ENCODE measurements at places on chromosomes 5 and 9.

- no peak for DNase-seq
Observed at GRCh38 chr5:71843111-71843510, 124.0 kb downstream of the CARTPT start.

GRCh38 chr5:108760512-108760911 is 12.8 kb downstream of the FER start:
- no peak for DNase-seq

- no peak for DNase-seq
Observed at GRCh38 chr5:168801567-168801966, 222.4 kb upstream of the PANK3 start.

DNA sequence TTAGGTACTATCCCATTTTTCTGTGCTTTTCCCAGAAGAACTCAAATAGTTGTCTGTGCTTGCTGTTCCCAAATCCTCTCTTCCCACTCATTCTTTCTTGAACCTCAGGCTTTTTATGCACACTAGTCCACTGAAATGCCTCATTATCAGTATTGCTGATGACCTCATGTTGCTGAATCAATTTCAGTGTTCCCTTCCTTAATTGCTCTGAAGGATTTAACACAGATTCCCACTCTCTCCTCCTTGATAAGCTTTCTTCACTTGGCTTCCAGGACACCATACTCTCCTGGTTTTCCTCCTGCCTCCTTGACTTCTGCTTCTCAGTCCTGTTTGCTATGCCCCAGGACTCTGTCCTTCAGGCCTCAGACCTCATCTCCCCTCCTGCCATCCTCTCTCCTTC is 298.5 kb downstream of the ARHGAP26 start:
- DNase-seq, result no peak

DNA sequence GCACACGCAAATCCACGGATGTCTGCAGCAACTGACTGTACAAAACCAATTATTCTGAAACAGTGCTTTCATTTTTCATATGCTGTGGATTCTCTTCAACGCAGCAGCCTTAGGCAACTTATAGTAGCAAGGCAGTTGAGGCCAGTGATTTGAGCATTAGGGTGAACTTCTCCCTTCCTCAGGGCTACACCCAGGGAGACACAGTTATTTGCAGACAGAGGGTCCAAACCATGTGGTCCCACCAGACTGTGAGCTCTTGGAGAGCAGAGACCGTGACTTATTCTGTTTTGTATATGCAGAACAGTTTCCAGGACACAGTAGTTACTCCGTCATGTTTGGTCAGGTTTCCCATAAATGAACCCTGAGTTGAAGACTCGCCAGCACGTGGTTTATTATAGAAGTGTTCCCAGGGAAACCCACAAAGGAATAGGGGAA is 19.0 kb upstream of the WHRN start:
- no peak for DNase-seq

- DNase-seq, result no peak
Observed at GRCh38 chr9:29778281-29778849, 2205.1 kb upstream of the C9orf72 start.

GRCh38 chr9:137458194-137459151 is 661 bp downstream of the NSMF start:
- DNase-seq, result no peak

DNA sequence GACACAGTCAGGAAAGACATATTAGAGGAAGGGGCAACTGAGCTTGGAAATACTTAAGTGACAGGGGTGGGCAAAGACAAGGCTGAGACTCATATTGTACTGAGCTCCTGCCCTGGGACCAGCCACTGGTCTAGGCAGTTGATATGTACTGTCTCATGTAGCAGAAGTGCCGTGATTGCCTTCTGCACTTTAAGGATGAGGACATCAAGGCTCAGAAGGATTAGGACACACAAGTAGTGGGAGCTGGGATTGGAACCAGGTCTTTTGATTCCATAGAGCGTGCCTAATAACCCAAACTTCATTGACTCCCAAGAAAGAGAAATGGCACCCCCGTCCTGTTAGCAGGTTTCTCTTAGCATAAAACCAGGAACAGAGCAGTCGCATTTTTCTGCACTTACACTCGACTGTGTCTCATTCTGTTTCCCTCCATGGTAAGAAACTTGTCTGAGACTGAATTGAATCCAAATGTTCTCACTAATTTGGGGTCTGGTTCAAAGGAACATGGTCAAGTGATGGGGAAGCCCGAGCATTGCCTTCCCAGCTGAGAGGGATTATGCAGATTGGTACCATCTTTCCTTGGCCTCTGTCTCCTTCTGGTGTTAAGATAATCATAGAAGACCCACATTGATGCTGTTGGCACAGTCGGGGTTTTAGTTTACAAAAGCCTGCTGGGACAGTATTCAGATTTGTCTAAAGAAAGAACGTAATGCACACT is 70.4 kb downstream of the ANGPTL2 start:
- no peak for DNase-seq

DNA sequence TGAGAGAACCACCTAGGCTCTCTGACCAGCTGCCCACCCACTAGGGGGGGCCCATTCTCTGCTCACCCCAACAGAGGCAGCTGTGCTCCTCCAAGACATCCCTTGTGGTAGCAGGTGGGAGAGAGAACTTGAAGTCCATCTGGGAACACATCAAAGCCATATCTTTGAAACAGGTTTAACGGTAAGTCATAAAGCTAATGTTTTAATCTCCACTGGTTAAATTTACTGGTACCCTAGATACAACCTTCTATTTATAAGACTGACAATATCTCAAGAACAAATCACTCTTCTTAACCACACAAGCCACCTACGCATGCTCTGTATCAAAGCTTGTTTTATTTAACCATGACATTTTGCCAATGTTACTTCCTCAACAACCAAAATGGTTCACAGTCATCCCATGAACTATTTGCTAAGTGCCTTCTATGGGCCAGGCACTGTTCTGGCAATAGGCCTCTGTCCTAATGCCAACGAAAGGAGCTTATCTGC is 20.4 kb downstream of the AUH start:
- no peak for DNase-seq

GRCh38 chr5:135315386-135315785 is 83.6 kb downstream of the MACROH2A1 start:
- no peak for DNase-seq

- DNase-seq, result no peak
Observed at GRCh38 chr5:35066260-35066795, 18.6 kb upstream of the AGXT2 start.

- DNase-seq, result peak; percentile 16
Observed at GRCh38 chr9:125374443-125375309, 113.0 kb downstream of the GAPVD1 start.

DNA sequence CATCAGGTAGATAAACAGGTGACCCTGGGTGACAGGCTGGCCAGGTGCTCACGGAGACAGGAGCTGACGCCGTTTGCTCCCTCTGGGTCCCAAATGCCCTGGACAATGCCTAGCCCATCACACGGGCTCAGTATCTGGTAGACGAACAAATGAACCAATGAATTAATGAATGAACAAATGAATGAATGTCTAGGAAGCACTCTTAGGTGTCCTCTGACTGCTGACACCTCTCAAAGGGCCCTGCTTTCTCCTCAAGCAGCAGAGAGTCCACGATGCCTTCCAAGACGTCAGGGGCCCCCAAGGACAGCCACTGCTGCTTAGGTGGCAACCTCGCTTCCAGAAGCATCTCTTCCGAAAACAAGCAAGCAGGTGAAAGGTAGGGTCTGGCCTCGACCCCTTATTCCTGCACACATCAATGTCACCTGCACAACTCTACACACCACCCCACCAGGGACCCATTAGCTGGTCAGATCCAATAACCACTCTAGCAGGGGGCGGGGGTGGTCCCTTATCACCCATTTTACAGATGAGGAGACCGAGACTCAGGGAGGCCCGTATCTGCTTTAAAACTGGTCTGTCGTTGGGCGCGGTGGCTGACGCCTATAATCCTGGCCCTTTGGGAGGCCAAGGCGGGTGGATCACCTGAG is 45.2 kb downstream of the VAV2 start:
- DNase-seq, result no peak

DNA sequence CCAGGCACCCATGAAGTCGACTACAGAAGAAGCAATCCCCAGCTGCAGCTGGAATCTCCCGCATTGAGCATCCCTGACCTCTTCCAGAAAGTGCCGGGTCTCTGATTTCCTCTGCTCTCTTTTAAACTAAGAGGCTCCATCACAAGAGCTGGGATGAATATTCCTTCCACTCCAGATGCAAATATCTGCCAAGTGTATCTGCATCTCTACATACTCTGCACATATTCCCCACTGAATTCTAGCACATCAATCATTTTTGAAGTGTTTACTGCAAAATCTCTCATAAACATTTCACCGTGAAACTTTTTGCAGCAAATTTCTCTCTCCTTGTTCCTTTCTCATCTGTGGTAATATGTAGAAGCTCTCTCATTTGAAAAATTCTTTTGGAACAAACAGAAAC is 161.5 kb downstream of the GABRB2 start:
- peak; percentile 63 for DNase-seq

DNA sequence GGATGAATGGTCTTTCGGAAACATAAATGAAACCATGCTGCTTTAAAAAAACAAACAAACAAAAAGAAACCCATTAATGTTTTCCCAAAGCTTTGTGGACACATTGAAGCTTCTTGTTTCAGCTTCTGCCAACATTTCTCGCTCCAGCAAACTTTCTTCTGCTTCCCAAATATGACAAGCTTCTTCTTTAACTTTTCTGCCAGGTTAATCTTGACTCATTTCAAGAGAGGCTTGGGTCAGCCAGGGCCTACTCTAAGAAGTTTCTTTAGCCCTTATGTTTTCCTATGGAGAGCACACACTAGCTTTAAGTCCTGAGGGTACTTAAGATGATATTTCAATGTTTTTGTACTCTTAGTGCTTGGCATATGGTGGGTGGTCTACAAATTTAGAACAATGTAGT is 6.1 kb downstream of the ANXA1 start:
- DNase-seq, result no peak

DNA sequence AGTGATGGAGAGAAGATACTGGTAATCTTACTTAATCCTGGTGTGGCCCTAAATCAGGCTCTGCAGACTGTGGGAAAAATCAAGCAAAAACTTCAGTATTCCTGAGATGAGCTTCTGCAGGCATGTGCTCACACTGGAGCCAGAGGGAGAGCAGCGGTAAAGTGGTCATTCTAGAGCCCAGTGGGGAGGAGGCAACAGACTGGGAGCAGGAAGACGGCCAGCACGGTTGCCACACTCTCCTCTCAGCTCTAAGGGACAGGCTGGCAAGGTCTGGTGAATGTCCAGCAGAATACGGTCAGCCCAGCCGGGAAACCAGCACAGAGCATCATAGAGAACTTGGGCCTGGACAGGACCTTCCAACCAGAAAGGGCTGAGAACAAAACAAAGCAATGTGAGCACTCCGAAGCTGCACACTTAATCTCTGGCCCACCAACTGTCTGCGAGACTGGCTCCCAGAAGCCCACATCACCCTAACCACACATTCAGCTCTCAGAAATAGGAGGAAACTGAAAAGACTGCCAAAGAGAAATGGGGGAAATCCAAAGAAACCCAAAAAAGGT is 30.3 kb downstream of the MED27 start:
- no peak for DNase-seq

DNA sequence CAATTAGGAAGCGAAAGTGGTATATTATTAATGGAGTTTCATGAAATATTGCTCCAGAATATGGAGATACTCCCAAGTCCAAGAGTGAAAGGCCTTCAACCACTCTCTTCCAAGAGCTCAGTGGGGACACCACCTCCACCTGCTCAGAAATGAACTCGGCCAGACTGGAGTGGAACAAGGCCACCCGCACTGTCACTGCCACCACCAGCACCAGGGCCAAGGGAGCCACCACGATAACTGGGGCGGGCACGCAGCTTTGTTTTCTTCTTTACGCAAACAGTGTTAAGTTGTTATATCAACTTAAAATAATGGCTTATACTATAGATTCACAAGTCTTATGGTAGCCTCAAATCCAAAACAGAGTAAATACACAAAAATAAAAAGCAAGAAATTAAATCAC is 204.1 kb downstream of the TRPM3 start:
- DNase-seq, result no peak

- no peak for DNase-seq
Observed at GRCh38 chr9:81819155-81819554, 109.1 kb upstream of the SPATA31D4 start.

Measured in NCI-H187 treated with DMSO at 0.1 percent for 48 hours (cell line).